Stimulated activated CD4-positive, alpha-beta T cell treated with anti-CD3 and anti-CD28 coated beads, TNF-alpha, amount 100 ng/mL, for 48 hours (primary cell): ENCODE measurements at places on chromosomes 1 and 21.

- no peak for DNase-seq
Observed at GRCh38 chr1:247848346-247848745, 6.7 kb upstream of the OR11L1 start.

DNA sequence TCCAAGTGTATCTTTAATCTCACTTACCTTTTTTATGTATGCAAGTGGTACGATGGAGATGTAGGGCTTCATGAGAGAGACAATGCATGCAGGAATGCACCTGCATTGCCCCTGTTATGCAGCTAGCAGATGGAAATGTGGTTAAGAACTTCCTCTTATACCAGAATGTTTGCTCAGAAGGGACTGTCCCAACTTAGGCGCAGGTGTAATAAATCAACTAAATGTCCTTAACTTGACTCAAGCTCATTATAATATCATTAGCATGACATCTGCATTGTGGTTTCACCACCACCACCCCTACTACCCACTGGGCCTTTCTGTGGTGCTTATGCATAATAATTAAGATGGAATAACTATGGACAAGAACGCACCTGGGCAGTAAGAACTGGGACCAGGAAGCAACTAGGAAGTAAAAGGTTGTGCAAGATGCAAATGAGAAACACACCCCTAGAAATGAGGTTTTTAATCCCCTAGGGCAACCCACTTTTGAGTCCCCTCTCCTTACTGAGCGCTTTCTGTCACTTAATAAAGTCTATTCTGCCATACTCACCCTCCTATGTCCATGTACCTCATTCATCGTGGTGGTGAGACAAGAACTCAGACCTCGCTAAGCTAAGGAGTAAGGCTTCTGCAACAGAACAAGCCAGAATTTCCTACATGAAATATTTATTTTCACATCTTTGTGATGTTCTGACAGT is 1103.3 kb upstream of the B3GALT2 start:
- peak; percentile 22 for DNase-seq

- no peak for DNase-seq
Observed at GRCh38 chr1:71651214-71651613, 570.4 kb upstream of the ZRANB2 start.

GRCh38 chr1:1080122-1080757 is 6.1 kb upstream of the RNF223 start:
- no peak for DNase-seq

DNA sequence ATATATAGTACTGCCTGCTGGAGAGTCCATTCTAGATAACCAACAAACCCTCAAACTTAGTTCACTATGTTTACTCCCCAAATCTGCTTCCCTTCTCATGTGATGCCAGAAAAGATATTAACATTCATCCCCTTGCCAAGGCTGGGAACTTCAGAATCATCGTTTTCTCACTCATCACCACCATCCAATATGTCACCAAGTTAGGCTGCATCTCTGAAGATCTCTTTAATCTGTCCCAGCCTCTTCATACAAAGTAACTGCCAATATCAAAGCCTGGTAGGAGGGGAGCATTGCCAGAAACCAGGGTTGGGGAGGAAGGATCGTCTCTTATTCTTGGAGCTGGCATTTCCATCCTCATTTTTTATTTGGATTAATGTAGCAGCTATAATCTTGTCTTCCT is 71.6 kb downstream of the XCL2 start:
- DNase-seq, result no peak

- no peak for DNase-seq
Observed at GRCh38 chr21:46182548-46183336, 1.5 kb downstream of the SPATC1L start.

- no peak for DNase-seq
Observed at GRCh38 chr1:189431447-189431846, 1046.2 kb downstream of the BRINP3 start.

DNA sequence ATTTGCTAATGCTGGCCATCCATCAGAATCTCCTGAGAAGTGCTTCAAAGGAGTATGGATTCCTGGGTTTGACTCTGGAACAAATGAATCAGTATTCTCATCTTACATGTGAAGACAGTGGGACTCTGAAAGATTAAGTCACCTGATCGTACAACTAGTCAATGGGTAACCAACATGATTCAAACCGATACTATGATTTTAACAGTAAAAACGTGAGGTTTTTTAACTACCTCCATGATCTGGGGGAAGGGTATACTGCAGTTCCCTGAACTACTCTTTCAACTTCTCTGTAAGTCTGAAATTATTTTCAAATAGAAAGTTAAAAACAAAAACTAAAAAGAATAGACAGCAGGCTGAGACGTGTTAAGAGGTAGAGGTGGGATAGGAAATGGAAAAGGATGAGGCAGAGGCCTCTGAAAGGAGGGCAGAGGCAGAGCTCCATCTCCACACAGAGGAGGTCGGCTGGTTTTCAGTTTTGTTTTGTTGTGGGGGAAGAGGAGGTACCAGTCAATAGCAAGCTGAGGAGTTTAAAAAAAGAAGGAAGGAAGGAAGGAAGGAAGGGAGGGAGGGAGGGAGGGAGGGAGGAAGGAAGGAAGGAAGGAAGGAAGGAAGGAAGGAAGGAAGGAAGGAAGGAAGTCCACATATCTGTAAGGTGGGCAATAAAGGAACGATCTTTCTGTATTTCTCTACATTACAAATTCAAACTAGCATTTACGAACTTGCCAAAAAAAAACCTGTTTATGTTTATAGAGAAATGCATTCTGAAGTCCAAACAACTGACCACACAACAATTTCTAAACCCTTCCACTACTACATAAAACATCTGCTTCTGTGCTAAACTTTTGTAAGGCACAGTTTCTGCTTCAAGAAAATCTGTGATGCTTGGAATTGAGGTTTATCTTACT is 213.1 kb downstream of the RERE start:
- DNase-seq, result no peak

- DNase-seq, result no peak
Observed at GRCh38 chr1:116309090-116309870, 63.8 kb upstream of the ATP1A1 start.

DNA sequence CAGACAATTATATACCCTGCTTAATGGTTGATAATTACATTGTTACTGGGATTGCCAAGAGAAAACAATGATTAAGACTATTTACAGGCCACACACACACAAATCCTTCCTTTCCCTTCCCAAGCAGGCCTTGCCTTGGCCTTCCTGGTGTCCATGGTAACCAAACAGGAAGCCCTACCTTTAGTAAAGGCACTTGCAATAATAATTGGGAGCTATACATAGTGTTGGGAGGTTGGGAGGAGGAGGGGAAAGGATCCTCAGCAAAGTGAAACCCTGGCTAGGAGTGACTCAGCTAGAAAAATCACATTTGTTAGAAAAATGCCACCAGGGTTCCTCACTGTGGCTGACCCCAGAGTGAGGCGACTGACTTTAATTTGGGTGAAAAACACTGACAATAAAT is 122.3 kb upstream of the ADAR start:
- no peak for DNase-seq

DNA sequence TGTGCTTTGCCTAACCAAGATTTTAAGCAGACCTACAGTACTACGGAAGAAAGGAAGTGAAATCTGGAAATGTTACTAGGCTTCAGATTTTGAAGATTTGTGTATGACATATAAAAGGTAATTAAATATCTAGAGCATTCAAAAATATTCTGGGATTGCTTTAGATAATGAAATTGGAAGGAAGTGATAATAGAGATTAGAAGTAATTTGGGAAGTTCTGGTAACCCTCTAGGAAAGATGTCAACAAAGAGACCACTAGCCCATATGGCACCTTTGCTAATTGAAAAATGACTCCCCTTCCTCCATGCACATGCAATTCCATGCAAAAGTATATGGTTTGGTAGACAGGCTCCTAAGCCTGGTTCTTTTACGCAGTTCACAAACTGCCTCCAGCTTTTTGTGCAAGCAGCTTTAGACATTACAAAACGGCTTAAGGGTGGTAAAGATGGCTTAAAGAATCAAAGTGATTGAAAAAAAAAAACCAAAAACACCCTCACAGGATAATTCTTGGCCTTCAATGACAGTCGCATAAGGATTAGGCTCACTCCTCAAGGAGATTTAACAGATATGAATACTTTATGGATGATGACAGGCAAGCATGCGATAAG is 81.8 kb downstream of the LRRC7 start:
- no peak for DNase-seq
